NCI-H1417 treated with DMSO at 0.1 percent for 48 hours (cell line): ENCODE measurements at places on chromosomes 11 and 22.
A peak's percentile ranks its signal among the peaks of the same experiment; 100 is the strongest.

- no peak for DNase-seq
These were observed at the start of gene SHANK2 for GRCh38 chr11:71252269-71252769. SHANK2 (minus strand) TSS chr11:71252577; CDS start chr11:71147326, 105,251 bp downstream.

DNA sequence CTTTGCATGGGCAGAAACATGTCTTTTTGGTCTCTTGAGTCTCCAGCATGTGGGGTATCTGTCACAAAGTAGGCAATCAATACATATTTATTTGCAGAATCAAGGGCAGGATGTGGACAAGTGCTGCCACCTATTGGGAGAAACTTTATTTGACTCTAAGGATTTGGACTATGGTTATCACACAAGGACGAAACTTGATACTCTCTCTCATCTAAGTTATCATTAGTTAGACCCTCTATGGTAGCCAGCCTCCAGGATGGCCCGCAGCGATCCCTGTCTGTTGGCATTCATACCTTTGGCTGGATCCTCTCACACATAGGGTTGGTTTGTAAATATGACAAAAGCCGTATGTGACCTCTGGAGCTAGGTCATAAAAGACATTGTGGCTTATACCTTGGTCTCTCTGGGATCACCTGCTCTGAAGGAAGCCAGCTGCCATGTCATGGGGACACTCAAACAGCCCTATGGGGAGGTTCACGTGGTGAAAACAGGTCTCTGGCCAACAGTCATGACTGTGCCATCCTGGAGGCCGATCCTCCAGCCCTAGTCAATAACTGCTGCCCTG, 1.1 kb upstream of the FBXO7 start:
- peak; percentile 21 for DNase-seq

- DNase-seq: no peak
These were observed 217.7 kb upstream of the CTSC start for GRCh38 chr11:88555018-88555828.

DNA sequence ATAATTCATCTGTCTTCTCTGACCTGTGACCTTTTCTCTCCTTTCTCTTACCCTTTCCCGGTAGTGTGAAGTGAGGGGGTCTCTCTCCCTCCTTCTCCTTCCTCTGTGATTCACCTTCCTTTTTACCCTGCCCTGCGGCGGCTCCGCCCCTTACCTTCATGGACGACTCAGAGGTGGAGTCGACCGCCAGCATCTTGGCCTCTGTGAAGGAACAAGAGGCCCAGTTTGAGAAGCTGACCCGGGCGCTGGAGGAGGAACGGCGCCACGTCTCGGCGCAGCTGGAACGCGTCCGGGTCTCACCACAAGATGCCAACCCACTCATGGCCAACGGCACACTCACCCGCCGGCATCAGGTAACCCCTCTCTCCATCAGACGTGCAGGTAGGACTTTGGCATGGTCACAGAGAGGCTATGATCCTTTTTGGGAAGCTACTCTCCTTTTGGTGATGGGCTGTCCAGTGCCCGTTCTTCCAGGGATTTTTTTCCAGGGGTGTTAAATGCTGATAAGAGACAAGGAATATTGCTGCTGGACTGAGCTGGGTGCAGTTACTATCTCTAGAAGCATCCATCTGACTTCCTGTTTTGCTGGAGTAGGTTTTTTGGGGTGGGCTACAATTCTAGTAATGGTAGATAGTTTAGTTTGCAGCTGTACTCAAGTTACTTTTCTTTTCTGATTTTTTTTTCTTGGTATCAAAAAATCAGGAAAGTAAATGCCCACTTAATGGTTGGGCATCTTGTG, 29.9 kb downstream of the CTNND1 start:
- no peak for DNase-seq

- no peak for DNase-seq
These were observed 367.1 kb upstream of the PDGFD start for GRCh38 chr11:104531075-104531474.

- DNase-seq: no peak
These were observed 73.2 kb upstream of the TCF20 start for GRCh38 chr22:42343531-42344081.

DNA sequence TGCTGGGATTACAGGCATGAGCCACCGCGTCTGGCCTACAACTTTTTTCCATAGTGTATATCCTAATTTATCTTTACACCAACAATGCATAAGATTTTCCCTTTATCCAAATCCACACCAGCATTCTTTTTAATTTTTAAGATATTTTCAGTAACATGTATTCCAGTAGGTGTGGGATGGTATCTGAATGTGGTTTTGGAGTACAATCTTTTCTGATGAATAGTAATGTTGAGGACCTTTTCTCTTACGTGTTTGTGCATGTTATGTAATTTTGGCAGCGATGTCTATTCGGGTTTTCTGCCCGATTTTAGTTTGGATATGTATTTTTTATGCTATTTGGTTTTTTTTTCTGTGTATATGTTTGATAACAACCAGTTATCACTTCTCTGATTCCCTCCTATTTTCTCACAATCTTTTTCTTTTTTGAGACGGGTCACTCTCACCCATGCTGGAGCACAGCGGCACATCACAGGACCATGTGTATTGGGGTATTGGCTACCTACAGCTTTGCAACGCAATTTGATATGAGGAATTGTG, 114.6 kb upstream of the GRK3 start:
- DNase-seq: no peak

GRCh38 chr22:37370306-37370979, 56.8 kb downstream of the ELFN2 start:
- DNase-seq: no peak

DNA sequence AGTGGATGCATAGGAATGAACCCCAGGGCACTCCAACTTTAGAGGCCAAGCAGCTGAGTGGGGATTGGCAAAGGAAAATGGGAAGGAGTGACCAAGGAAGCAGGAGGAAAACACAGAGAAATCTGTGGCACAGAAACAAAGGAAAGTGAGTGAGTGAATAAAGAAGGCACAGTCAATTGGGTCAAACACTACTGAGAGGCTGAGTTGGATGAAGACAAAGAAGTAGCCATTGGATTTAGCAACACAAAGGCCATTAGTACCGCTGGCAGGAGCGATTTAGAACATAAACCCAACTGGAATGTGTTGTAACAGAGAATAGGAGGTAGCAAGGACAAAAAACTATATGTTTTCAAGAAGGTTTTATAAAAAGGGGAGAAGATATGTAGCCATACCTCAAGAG, 6.6 kb upstream of the NXPE1 start:
- DNase-seq: no peak
